Amniotic stem cell (primary cell): ENCODE measurements at places on chromosomes 16 and 17.

DNA sequence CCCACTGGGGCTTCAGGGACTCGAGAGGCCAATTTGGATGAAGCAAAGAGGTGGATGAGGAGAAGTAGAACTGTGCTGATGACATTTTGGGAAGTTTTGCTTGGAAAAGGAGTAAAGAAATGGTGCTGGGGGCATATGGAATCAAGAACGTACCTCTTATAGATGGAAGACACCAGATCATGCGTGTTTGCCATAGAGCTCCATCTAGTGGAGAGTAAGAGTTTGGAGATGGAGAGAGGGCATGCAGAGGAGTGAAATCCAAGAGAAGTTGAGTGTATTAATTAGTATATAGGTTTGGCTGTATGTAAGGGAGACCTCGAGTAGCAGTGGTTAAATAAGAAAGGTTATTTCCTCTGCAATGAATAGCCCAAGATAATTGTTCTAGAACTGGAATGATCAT, 56.0 kb downstream of the SHISA6 start:
- DNase-seq: no peak

- no peak for DNase-seq
These were observed 21.6 kb upstream of the CLEC18C start for GRCh38 chr16:70151941-70152509.

DNA sequence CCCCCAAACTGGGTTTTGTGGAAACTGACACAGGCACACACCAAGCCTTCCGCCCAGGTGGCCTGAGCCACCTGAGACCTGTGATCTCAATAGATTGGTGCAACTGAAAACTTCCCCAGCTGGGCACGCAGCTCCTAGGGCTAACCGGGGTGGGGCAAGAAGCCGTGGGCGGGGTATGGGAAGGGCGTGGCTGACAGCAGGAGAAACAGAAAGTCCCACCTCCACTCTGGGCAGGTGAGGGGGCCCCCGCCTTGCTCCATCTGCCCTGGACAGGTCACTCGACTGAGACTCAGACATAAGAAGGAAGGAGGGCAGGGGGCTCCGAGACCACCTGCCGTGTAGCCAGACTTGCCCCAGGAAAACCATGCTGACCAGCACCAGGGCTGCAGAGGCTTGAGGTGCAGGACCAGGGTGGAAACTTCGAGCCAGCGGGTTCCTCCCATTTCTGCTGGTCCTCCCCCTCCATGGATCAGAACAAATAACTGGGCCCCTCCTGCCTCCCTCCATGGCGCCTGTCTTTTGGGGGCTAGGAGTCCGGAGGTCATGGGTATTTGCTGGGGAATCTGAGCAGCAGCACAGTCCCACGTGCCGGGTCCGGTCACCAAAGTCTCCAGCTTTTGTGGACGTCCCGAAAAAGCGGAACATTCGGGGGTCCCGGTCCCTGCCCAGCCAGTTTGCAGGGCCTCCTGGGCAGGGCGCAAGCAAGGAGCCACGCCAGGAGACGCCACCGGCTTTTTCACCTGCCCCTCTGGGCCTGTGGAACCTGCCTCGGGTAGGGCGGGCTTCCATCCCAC, 1.3 kb downstream of the TIMP2 start:
- no peak for DNase-seq

DNA sequence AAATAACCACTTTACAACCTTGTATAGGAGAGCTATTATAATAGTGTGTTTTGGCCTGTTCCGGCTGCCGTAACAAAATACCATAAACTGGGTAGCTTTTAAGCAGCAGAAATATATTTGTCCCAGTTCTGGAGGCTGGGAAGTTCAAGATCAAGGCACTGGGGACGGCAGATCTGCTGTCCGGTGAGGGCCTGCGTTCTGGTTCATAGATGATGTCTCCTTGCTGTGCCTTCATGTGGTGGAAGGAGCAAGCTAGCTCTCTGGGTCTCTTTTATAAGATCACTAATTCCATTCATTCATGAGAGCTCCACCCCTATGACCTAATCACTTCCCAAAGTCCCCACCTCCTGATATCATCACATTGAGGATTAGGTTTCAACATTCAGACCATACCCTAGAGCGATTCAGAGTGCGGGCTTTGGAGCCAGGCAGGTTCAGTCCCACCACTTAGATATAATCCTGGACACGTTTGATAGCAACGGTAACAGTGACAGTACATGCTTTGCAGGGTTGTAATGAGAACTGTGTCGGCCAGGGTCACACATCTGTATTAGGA, 76.2 kb upstream of the ZFHX3 start:
- no peak for DNase-seq

- no peak for DNase-seq
These were observed 28.7 kb downstream of the WIPI1 start for GRCh38 chr17:68428498-68429172.

DNA sequence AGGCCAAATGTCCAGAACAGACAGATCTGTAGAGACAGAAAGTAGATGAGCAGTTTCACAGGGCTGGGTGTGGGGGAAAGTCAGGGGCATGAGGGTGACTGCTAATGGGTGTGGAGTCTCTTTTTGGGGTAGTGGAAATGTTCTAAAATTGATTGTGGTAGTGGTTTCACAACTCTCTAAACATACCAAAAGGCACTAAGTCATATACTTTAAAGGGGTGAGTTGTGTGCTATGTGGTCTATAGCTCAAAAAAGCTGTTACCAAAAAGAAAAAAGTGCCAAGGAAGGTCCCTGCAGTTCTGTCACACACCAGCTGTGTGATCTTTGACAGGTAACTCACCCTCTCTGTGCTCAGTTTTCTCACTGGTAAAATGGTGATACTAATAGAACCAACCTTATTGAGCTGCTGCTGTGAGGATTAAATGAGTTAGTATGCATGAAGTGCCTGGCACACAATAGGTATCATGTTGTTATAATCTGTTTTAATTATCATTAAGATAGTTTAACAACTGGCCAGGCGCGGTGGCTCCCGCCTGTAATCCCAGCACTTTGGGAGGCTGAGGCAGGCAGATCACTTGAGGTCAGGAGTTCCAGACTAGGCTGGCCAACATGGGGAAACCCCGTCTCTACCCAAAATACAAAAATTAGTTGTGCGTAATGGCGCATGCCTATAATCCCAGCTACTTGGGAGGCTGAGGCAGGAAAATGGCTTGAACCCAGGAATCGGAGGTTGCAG, 10.3 kb downstream of the ITGAX start:
- no peak for DNase-seq

- no peak for DNase-seq
These were observed 236.5 kb downstream of the C16orf95 start for GRCh38 chr16:87080571-87081167.

- no peak for DNase-seq
These were observed 28.4 kb upstream of the LYRM9 start for GRCh38 chr17:27921599-27921998.

DNA sequence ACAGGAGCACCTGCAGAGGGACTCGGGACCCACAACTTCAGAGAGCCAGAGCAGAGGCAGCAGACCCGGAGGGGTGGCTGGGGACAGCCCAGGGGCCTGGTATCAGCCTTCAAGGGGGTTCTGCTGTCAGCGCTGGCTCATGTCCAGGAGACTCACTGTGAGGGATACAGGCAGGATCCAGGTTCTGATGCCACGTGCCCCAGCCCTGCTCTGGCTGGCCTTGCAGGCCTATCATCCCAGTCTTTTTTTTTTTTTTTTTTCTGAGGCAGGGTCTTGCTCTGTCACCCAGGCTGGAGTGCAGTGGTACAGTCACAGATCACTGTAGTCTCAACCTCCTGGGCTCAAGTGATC, 9.0 kb upstream of the MTSS2 start:
- no peak for DNase-seq

- no peak for DNase-seq
These were observed 31.8 kb downstream of the TNRC6C start for GRCh38 chr17:77990301-77990700.

DNA sequence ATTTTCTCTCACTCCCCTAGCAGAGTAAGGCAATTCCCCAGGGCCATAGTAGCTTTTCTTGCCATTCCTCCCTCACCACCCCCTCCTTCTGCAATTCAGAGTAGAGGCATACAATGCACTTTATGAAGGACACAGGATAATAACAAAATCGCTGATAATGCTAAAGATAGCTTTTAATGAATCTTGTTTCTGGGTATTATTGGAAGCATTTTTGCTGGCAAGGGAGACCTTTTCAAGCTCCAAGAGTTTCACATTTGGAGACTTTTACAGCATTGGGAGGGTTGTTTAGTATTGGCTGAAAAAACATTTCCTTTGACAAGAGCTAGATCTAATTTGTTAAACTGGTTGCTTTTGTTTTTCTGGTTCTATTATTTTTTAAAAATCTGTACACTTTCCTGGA, 573.0 kb upstream of the C16orf82 start:
- no peak for DNase-seq

- DNase-seq: no peak
These were observed 576 bp downstream of the EPOP start for GRCh38 chr17:38674014-38674748.

DNA sequence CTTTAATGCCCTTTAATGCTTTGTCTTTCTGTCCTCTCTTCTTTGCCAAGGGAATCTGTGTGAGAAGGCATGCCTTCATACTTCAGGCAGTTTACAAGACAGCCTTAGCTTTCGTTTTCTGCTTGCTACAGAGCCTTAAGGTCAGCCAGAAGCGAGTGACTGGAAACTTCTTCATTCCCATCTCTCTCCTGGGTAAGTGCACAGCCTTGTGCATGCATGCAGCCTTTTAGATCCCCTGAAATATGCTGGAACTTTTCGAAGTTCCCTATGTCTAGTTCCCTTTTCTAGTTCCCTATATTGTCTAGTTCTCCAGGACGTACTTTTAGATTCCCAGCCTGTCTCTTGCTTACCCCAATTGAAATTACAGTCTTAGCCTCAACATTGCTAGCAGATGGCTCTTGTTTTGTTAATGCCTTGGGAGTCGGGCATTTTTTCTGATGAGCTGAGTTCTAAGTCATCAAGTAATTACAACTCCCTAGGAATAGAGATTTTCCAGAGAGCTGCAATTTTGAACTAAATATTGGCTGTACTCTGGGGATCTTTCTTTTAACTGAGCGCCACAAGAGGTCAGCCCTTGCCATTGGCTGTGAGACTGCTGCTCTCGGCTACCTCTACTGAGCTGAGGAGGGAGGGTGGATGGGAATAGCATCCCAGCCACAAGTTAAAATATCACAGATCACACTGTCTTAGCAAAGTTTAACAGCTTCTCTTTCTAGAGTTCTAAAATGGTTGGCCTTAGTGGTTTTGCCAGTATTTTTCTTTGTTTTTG, 22.7 kb upstream of the PPM1D start:
- peak; percentile 9 for DNase-seq

- DNase-seq: no peak
These were observed 199.8 kb downstream of the NPIPA7 start for GRCh38 chr16:16578701-16579100.

DNA sequence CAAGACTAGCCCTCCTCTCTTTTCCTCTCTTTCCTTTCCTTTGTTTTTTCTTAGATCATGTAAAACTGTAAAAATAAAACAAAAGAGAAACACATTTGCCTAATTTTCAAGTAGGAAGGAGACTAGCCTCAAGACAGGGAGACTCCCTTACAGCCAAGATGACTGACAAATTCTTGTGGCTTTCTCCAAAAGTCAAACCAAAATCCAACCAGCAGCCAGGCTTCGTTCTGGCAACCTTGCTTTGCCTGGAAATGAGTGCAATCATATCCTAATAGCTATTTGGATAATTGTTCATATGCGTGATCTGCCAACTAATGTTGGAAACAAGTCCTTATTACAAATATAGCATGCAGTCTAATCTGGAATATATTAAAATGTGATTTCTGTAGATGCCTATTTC, 868.9 kb upstream of the SOX9 start:
- DNase-seq: no peak

GRCh38 chr16:78984324-78984723, 616.2 kb downstream of the MAF start:
- no peak for DNase-seq

GRCh38 chr17:78644224-78644623, 67.0 kb upstream of the DNAH17 start:
- DNase-seq: no peak

GRCh38 chr16:74466872-74467271, 45.6 kb upstream of the CLEC18B start:
- no peak for DNase-seq

GRCh38 chr17:48301002-48301401, 129.0 kb downstream of the SKAP1 start:
- DNase-seq: no peak

GRCh38 chr16:12868788-12869187, 32.6 kb upstream of the SHISA9 start:
- DNase-seq: no peak

GRCh38 chr17:20173091-20173490, 163.9 kb downstream of the SPECC1 start:
- no peak for DNase-seq

DNA sequence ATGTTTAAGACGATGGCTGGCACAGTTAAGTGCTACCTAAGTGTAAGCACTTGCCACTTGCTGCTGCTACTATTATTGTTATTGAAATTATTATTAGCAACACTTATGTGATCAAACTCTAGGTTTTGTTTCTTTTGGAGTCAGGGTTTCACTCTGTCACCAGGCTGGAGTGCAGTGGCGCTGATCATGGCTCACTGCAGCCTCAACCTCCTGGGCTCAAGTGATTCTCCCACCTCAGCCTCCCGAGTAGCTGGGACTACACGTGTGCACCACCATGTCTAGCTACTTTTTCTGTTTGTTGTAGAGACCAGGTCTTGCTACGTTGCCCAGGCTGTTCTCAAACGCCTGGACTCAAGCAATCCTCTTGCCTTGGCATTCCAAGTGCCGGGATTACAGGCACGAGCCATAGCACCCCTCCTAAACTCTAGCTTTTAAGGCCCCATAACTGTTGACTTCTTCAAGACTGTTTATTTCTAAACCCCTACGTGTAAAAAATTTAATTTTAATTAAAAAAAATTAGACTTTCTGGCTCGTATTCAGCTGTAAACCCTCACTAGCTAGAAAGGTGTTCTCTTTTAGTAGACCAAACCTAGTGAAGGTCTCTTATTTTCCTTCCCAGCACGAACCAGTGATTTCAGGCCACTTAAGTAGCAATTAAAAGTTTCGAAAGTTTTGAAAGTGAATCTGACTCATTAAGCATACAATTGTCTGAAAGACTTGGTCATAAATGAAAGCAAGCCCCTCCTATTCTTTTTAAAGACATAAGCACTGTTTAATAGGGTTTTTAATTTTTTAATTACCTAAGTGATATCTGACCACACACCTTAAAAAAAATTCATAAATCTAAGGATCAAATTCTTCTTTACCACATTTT, 11.7 kb upstream of the SCNN1B start:
- no peak for DNase-seq

DNA sequence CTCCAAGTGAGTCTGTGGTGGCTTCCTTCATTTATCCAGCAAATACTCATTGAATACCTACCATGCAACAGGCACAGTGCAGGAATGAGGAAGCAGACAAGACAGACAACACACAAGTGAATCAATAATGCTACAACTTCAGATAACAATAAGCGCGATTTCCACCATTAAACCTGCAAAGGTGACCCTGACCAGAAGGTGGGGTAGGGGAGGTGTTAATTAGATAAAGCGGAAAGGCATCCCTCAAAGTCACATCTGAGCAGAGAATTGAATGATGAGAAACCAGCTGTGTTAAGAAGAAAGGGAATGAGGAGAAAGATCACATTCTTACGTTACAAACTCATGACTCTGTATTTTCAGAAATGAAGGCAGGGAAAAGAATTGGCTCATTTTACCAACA, 26.3 kb downstream of the ZZEF1 start:
- DNase-seq: no peak

GRCh38 chr17:17859909-17860765, 23.4 kb upstream of the SREBF1 start:
- no peak for DNase-seq
